ENCODE measurements at places on chromosomes 6 and 20.

GRCh38 chr6:129575378-129576118, 134.4 kb downstream of the ARHGAP18 start:
- no peak for DNase-seq

DNA sequence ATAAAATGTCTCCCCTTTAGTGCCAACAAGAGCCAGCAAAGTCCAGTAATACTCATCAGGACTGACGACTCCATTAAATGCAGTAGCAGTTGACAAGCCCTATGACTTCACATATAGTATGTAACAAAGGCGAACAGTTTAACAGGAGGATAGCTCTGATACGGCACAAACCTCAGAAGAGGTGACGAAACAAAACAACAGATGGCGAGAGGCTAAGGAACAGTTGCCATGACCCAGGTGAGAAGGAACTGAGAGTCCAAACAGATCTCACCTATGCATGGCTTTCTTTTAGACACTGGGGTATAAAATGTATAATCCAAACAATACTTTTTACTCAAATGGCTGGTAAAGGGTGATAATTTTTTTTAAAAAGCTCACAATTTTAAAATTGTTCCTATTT, 37.1 kb downstream of the SYNE1 start:
- DNase-seq, result no peak

GRCh38 chr6:117477988-117478852, 4.3 kb upstream of the DCBLD1 start:
- no peak for DNase-seq

- no peak for DNase-seq
Measured at GRCh38 chr20:3188823-3189413, 15.6 kb downstream of the DDRGK1 start.

GRCh38 chr6:11318835-11319813, 86.7 kb upstream of the NEDD9 start:
- no peak for DNase-seq

DNA sequence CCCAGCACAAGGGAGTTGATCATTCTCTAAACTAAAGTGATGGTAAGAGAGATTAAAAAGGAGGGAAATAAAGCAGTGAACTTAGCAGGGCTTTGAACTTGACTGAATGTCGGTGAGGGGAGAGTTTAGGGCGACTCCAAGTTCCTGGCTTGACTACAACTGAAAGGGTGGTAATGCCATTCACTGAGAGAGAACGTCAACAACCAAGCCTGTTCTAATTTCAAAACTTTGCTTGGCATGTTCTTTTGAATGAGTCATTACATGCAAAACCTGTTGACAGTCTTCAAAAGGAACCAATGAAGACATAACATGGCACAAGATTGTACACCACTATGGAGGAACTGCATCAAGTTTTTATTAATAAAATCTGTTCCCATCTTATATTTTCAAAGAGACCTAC, 10.3 kb upstream of the MYB start:
- no peak for DNase-seq

DNA sequence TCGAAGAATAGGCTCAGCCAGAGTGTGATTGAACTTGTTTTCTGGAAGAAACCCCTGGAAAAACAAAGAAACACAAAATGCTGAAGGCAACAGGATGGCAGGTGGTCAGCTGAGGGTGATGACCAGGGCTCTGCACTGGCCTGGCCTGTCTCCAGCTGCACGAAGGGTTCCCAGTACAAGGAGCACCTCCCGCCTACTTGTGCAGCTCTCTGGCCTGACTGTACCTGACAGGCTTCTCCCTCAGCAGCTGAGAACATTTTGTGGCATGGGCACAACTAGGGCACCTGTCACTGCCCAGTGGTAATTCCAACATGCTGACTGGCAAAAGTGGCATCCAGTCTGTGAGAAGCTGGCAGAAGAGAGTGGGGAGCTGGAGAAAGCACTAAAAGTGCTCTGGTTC, 38.8 kb upstream of the EMILIN3 start:
- no peak for DNase-seq

GRCh38 chr6:3609388-3609787, 142.1 kb downstream of the PXDC1 start:
- no peak for DNase-seq

- no peak for DNase-seq
Measured at GRCh38 chr6:126672649-126673048, 332.7 kb downstream of the CENPW start.

DNA sequence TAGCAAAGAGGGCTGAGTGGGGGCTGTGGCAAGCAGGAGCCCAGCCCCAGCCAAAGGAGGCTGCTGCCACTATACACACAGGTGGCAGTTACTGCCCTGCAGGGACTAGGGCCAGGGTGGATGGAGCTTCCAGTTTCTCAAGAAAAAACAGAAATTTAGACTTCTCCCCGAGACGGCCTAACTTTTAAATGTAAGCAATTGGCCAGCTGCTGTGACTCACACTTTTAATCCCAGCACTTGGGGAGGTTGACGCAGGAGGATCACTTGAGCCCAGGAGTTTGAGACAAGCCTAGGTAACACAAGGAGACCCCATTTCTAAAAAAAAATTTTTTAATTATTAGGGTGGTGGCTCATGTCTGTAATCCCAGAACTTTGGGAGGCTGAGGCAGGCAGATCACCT, 98.2 kb upstream of the NFATC2 start:
- DNase-seq, result no peak

DNA sequence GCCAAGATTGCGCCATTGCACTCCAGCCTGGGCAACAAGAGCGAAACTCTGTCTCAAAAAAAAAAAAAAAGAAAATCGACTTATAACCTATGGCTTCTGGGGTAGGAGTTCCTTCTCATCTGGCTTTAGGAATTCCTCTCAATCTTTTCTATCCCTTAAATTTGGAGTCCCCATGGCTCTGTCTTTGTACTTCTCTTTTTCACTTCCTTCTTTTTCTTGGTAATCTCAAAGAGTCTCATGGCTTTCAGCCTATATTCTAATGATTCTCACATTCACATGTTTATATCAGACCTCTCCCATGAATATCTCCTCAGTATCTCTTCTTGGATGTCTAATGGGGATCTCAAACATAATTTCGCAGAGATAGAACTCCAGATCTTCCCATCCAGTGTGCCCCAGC, 42.8 kb upstream of the RALGAPA2 start:
- DNase-seq, result no peak

DNA sequence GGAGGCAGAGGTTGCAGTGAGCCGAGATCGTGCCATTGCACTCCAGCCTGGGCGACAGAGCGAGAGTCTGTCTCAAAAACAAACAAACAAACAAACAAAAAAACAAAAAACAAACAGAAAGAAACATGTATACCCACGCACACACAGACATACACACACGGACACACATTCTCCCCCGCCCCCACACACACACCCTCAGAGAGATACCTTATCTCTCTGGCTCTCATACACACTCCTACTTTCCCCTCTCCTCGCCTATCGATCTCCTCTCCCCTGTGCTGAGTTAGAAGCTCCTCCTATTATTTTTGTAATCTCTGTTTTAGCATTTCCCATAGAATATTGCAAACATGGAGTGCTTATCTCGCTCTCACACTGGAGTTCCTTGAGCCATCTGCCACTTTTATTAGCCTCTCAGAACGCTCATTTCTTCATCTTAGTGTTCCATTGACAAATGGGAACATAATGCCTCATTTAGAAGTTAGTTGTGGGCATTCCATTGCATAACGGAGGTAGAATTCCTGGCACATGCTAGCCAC, 144.2 kb upstream of the CITED2 start:
- DNase-seq, result no peak

DNA sequence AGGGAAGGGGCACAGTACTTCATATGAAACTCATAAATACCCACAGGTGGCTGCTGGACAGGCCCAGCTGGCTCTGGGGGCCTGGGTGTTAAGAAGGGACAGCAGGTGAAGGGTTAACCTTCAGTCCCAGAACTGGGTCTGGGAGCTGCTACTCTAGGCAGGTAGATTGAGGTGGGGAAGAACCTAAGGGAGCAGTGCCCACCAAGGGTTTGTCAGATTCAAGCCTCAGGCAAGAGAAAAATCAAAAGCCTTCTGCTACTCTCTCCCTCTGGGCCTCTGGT, 5.6 kb downstream of the RPL10A start:
- no peak for DNase-seq

- no peak for DNase-seq
Measured at GRCh38 chr6:33926451-33926850, 122.6 kb upstream of the MLN start.

DNA sequence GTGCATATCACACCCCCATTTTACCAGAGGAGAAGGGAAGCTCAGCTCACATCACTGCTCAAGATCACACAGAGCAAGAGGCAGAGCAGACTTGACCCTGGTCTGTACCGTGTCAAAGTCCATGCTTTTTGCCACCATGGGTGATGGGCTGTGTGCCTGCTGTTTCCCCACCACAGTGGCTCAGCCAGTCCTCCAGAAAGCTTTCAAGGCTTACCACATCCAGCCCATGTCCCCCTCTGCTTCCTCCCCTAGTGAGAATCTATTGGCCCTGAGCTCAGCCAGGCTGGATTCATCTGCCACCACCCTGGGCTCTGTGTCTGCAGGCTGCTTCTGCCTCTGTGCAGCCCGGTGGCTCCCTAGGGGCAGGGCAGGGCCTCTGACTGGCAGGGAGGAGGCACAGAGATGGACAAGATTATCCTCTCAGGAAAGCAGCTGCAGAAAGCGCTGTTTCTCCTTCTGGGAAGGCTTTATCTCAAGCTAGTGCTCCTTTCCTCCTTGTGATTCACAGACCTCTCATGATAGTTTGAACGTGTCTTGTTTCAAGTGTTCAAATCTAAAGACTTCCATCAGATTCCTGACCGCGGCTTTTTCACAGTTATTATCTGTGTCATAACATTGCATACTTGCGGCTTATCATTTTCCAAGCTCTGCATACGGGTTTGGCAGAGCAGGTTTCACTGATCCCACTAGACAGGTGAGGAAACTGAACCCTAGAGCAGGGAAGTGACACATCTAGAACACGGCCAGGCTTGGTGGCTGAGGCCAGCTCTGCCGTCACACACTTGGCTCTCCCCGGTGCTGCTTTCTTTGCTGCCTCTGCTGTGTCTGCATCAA, 37.4 kb downstream of the VEGFA start:
- no peak for DNase-seq

GRCh38 chr6:14476793-14477531, 359.4 kb downstream of the CD83 start:
- no peak for DNase-seq

DNA sequence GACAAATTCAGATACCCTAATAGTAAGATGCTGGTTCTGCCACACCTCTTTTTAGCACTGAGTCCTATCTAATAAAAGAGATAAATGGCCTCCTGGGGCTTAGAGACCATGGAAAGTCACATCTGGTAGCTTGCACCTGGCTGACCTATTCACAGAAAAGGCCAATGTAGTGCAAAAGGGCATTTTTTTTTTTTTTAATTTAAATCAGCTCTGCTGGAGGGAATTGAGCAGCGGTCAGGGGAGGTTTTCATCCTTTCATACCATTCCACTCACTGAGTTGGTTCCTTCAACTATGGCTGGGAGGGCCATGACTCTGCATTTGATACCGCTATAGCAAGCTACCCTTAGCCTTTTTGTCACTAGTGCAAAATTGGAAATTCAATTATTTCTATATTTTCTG, 20.1 kb upstream of the HS3ST5 start:
- DNase-seq, result no peak

- DNase-seq, result peak; percentile 65
Measured at GRCh38 chr6:2733324-2733723, 17.4 kb downstream of the MYLK4 start.

GRCh38 chr6:155936127-155936526, 480.5 kb upstream of the NOX3 start:
- no peak for DNase-seq

- DNase-seq, result no peak
Measured at GRCh38 chr20:23178806-23179205, 92.7 kb upstream of the CD93 start.
